ENCODE measurements at places on chromosomes 1 and 21.

DNA sequence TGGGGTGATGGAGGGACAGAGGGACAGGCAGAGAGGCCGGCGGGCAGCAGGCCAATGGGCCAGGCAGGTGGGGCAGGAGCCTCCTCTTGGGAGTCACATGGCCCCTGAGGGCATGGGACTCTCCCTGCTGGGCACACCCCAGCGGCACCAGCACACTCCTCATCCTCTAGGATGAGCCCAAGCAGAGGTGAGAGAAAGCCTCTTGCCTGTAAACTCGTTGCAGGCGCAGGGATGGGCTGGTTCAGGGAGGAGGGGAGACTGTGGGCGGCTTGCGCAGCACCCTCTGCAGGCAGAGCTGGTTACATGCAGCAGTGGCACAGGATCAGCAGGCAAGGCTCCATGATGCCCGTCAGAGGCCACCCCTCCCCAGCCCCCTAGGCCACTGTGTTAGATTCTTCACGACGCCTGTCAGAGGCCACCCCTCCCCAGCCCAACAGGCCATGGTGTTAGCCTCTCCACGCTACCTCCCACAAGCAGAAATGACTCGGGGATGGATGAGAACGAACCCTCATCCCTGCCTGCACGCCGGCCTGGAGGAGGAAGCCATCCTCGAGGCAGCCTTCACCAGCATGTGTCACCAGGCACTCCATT, 209.7 kb upstream of the VAMP3 start:
- peak; percentile 13 for DNase-seq

DNA sequence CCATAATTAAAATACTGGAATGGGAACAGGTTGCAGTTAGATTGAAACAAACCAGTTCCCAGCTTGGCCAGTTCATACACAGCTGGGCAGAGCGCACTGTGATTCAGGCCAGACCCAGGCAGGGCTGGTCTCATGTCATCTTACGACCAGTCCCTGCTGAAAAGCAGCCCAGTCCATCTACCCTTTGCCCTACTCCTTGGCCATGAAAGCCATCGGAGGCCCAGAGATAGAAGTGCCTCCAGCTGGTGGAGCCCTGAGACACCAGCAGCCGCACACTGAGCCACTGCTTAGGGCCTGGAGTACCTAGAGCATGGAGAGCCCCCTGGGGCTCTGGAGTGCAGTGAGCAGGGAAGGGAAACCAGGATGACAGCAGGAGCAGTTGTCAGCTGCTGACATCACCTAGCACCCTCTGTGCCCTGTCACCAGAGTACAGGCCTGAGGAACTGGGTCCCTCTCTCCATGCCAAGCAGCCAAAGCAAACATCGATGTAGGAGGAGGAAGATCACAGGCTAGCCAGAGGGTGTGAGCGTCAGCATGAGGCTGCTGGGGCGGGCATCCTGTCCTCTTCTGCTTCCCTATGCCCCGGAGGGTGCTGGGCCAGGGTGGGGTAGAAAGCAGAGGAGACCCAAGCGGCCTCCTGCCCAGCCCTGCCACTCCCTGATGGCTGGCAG, 34.2 kb upstream of the TMEM125 start:
- no peak for DNase-seq

- DNase-seq: no peak
Observed at GRCh38 chr1:200903793-200904192, 9.1 kb downstream of the INAVA start.

- DNase-seq: no peak
Observed at GRCh38 chr1:68379085-68379478, 70.7 kb downstream of the RPE65 start.

- no peak for DNase-seq
Observed at GRCh38 chr1:201964261-201964660, 9.0 kb downstream of the TIMM17A start.

GRCh38 chr1:213993929-213994328, 6.2 kb downstream of the PROX1 start:
- DNase-seq: no peak

- no peak for DNase-seq
Observed at GRCh38 chr1:98417820-98418219, 243.7 kb upstream of the SNX7 start.

DNA sequence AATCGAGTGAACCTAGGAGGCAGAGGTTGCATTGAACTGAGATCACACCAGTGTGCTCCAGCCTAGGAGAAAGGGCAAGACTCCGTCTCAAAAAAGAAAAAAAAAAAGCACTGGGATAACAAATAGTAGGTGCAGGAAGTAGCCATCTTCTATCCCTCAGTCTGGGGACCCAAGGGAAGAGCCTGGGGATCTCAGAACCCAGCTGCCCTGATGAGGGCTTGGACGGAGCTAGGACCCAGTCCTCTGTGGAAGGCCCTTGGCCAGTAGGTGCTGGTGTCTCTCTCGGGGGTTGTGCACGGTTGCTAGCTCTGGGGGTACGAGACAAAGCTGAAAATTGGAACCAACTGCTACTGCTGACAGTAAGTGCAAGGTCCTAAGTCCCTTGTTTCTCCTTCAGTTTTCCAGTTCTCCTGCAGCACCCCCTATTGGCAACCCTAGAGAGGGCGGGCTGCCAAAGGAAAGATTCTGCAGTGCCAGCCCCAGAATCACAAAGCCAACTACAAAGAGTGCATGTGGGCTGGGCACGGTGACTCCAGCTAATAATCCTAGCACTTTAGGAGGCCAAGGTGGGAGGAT, 57.6 kb upstream of the KIF1B start:
- peak; percentile 49 for DNase-seq

GRCh38 chr1:227434808-227435444, 116.6 kb upstream of the CDC42BPA start:
- no peak for DNase-seq

- no peak for DNase-seq
Observed at GRCh38 chr1:172827301-172827700, 168.4 kb downstream of the FASLG start.

GRCh38 chr1:6102532-6102845, 56.8 kb downstream of the KCNAB2 start:
- no peak for DNase-seq

DNA sequence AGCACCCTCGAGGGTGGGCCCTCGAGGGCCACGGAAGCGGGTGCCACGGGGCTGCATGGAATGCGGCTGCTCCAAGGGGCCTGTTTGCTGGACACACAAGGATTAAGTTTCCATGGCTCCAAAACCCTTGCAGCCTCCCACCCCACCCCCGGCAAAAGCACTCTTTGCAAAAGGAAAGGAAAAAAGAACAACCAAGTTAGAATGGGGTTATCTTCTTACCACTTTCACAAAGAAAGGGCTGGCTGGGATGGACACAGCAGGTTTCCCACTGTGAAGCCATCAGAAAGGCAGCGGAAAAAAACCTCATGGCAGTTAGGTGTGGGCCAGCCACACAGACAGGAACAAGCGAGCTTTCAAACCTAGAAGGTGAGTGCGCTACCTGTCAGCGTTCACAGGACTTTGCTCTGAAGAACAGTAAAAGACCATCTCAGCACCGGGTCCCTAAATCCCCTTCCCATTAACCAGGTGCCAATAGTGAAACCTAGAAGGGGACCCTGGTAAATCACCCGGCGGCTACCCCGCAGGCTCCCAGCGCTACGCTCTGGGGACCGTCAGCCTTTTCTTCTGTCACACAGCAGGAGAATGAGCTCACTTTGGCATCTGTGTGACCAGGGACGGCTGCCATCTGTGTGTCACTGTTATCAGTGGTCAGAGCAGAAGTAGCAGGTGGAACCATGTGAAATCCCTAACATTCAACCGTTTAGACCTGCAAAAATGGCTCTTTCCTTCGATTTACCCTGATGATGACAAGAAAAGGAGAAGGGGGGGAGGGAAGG, 93.0 kb downstream of the SIM2 start:
- DNase-seq: no peak

DNA sequence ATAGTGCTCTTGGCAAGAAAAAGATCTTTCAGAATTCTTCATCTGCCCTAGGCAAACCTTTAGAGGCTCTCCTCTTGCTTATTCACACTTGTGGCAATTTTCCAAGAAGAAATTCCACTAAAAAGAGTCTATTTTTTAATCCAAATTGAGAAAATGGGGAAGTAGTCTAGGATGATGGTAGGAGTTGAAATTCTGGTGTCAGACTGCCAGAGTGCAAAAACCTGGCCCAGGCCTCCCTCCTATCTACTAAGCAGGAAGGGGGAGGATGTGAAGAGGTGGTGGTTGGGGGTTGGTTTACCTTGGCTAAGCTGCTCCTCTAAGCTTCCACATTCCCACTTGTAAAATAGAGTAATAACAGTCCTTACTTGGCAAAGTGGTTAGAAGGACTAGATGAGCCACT, 120.6 kb upstream of the KCNJ15 start:
- no peak for DNase-seq

- no peak for DNase-seq
Observed at GRCh38 chr1:15402809-15403450, 6.8 kb upstream of the EFHD2 start.

- no peak for DNase-seq
Observed at GRCh38 chr1:61280452-61280851, 198.1 kb downstream of the NFIA start.

- DNase-seq: no peak
Observed at GRCh38 chr1:30904962-30905335, 3.6 kb downstream of the SDC3 start.

DNA sequence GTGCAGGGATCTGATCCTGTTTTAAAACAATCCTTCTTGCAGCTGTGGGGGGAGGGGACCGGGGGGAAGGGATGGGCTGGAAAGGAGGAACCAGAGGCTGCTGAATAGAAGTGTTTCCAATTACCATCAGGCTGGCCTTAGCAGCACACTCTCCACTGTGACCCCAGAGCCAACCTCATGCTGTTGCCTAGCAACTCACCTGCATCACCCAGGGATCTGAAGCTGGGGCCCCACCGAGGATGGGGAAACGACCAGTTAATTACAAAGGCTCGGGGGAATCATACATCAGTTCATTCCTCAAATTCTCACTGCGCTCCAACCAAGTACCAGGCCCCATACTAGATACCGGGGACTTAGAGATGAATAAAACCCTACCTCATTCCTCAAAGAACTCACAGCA, 11.9 kb upstream of the GPX7 start:
- DNase-seq: no peak

DNA sequence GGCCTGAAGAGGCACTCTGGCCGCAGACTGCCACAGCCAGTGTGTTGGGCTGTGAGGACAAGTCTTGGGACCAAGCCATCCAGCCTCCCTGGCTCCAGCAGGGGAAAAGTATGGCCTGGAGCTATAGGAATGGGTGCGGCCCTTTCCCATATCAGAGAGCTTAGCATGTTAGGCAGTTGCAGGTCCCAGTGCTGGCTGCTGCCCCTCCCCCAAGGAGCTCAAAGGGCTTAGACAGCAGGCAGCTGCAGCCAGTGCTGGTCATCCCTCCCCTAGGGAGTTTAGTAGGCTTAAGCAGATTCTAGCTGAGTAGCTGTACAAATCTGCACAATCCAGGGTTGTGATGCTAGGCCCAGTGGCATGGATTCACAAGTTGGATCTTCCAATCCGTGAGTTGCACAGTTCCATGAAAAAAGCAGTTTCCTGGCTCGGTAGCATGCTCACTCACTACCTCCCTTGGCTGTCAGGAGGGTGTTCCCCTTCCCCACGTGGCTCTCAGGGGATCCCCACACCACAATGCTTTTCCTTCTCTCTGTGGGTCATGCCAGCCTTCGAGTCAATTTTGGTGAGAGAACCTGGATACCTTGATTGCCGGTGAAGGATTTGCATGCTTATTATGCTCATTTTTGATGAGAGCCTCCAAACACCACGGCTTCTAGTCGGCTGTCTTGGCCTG, 1490.8 kb downstream of the BRINP3 start:
- DNase-seq: no peak

DNA sequence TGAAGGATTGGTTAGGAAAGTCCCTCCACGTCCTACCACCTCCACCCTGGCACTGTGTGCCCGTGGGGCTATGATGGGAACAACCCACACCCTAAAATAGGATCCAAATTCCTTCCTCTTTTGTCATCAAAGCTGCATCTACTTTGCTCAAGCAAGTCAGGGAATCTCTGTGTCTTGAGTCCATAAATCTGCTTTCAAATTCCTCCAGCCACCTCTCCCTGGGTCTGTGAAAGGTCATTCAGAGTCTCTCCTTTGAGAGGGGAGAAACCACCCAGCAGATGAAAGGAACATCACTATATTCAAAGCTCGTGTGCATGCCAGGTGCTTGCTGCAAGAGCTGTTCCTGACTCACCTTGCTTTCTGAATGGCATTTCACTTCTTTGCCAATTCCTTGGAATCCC, 243.6 kb downstream of the TM2D1 start:
- DNase-seq: no peak

DNA sequence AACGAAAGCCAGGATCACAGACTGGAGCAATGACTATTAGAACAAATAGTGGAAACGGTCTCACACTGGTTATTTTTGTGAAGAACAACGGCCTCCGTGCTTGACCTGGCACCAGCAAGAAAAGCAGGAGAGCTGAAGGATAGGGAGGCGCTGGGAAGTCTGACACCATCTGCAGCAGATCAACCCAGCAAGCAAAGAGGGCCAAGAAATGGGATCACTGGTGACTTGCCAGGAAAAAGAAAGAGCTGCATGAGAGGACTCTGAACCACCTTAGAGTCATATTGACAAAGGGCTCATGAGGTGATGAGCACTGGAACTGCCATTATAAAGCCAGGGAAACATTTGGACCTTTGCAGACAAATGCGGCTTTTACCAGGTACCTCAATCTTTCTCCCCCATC, 25.0 kb downstream of the MTOR start:
- no peak for DNase-seq

DNA sequence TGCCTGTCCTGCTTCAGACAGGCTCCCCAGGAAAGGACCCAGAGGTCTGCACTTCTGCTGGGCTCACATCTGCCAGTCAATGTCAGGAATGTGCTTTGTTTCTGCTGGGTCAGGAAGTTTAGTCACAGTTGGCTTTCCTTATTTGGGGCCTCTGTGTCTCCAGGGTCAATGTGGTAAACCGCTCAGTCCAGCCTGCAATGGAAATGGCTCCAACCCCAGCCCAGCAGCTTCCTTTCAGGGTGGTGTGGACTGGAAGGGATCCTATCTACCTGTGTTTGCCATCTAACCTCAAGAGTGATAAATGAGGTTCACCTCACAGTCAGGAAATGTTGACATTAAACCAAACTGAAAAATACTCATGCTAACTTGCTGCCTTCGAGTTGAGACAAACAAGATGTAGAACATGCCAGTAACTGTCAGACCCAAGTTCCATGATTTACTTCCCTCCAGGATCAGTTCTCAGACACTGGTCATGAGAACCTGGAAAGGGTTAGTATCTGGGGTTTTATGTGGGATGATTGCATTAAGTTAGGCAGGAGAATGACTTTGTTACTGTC, 20.3 kb downstream of the ENO1 start:
- no peak for DNase-seq

- no peak for DNase-seq
Observed at GRCh38 chr1:235075777-235076308, 52.8 kb downstream of the TOMM20 start.

GRCh38 chr21:44297525-44298290, 2.1 kb upstream of the PFKL start:
- peak; percentile 77 for DNase-seq

GRCh38 chr1:4044967-4045366, 144.9 kb upstream of the C1orf174 start:
- no peak for DNase-seq

GRCh38 chr1:57799490-57800115, 375.7 kb upstream of the DAB1 start:
- no peak for DNase-seq
